ENCODE measurements at places on chromosomes 12 and 14. TPM values are rescaled to one million over a fixed set of nuclear protein-coding genes. Genes with fewer than 3 reads are reported as not detected.

RHOJ gene
- total RNA-seq, result not detected

EML5 gene
- total RNA-seq, result 0.40 TPM

SAMD4A gene
- total RNA-seq, result 12.0 TPM

CCDC177 gene
- total RNA-seq, result 0.05 TPM

TAS2R9 gene
- not detected for total RNA-seq

PIWIL1 gene
- total RNA-seq, result not detected

RPS6KA5 gene
- total RNA-seq, result 3.4 TPM

HOXC6 gene
- 4.4 TPM for total RNA-seq

CYP46A1 gene
- 0.09 TPM for total RNA-seq

KRT79 gene
- total RNA-seq, result not detected

BDKRB1 gene
- total RNA-seq, result 0.48 TPM

POTEG gene
- not detected for total RNA-seq

APOF gene
- total RNA-seq, result not detected

CD4 gene
- not detected for total RNA-seq

TRIM9 gene
- total RNA-seq, result 13.4 TPM

DBX2 gene
- total RNA-seq, result not detected

TROAP gene
- total RNA-seq, result 81.1 TPM

SBNO1 gene
- total RNA-seq, result 22.6 TPM

KRT72 gene
- total RNA-seq, result not detected

TSPAN19 gene
- not detected for total RNA-seq

TMEM132D gene
- not detected for total RNA-seq

LBHD2 gene
- not detected for total RNA-seq

CS gene
- total RNA-seq, result 152 TPM

FOXN4 gene
- 0.03 TPM for total RNA-seq

PRH2 gene
- total RNA-seq, result not detected

DAO gene
- total RNA-seq, result not detected

CD27 gene
- total RNA-seq, result not detected

SSTR1 gene
- total RNA-seq, result not detected

SMIM41 gene
- total RNA-seq, result not detected

MIPOL1 gene
- total RNA-seq, result 3.2 TPM

SSPN gene
- 0.39 TPM for total RNA-seq

CCDC197 gene
- not detected for total RNA-seq

KLHDC1 gene
- 0.30 TPM for total RNA-seq
